ENCODE measurements at places on chromosomes 12 and 14.

DNA sequence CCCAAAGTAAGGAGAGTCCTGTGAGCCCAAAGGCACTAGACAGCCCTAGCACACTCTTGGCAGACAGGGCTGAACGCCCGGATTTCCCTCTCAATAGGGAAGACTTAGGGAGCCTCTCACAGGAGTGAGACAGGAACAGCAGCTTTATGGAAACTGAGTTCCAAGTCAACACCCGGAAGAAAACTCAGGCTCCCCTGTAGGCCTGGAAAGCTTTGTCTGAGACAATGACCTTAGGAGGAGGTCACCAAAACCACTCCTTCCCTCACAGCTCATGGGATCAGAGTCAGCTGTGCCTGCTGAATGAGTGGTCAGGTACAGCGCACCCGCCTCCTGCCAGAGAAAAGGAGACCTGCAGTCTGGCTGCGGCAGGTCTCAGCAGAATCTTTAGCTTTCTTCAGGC is 229.5 kb downstream of the CACNA1C start:
- no peak for DNase-seq

GRCh38 chr12:93727195-93727811 is 50.1 kb downstream of the CRADD start:
- DNase-seq = no peak

DNA sequence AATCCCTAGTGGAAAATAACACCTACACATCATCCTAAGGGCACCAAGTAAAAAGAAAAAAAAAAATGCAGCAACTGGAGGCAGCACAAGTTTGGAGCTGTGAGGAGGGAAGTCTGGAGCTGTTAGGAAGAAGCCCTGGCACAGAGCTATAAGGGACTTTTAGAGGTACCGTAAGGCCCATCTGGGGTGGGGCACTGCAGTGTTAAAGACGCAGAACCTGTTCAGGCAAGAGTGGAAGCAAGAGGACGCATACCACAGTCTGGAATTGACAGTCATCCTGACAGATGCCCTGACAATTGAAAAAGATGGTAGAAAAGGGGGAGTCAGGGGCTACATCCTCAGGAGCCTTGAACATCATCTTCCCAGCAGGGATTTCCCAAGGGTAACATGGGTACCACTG is 195.9 kb upstream of the PLEKHG7 start:
- DNase-seq = no peak

DNA sequence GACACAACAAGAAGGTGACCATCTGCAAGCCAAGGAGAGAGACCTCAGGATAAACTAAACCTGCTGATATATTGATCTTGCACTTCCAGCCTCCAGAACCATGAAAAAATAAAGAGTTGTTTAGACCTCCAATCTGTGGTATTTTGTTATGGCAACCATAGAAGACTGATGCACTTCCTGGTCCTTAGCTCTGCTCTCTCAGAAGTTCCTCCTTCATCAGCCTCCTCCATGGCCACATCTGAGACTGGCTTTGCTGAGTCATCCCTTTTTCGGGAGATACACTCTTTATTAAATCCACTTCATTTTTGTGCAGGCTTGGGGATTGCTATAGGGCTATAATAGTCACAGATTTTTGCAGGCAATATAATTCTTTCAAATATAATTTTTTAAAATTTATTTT is 89.6 kb upstream of the ATF7IP start:
- DNase-seq = no peak

DNA sequence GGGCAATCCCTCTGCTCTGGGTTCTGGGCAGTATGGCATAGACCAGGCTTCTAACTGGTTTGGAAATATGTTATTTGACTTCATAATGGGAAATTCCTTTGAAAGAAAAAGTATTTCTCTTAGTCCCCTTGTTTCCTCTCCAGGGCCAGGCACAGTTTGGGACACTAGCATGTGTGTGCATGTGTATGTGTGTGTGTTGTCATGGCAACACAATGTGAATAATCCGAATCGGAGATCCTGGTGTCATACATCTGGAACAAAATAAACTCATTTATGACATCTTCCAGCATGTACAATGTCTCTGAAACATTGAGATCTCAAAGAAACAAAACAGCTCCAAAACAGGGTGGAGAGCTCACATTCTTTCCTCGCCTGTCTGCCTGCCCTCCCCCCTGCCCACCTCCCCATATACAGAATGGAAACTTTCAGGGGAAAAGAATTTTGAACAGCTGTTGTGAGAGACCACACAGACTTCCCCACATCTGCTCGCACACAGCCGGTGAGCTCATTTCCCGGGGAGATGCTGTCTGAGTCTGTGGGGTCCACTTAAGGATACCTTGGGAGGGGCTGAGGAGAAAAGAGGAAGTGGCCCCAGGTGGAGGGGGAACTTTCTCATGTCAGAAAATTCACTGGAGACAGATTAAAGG is 55.5 kb upstream of the PARP11 start:
- DNase-seq = no peak

- no peak for DNase-seq
These were observed 5.5 kb downstream of the KRT79 start for GRCh38 chr12:52828591-52829021.

DNA sequence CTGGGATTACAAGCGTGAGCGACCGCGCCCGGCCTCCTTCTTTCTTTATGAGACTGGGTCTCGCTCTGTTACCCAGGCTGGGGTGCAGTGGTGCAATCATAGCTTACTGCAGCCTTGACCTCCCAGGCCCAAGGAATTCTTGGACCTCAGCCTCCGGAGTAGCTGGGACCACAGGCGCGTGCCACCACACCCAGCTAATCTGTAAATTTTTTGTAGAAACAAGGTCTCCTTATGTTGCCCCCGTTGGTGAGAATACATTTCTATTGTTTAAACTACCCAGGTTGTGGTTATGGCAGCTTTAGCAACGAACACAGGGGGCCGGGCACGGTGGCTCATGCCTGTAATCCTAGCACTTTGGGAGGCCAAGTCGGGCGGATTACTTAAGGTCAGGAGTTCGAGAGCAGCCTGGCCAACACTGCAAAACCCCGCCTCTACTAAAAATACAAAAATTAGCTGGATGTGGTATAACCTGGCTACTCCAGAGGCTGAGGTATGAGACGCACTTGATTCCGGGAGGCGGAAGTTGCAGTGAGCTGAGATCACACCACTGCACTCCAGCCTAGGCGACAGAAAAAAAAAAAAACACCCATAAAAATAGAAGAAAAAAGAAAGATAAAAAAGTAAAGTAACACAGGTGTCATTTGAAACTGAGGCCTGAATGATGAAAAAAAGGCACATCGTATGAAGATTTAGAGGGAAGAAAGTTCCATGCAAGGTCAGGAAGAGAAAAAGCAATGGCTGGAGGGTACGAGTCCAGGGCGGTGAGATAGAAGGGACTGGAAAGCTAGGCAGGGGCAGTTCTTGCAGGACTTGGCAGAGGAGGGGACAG is 977 bp upstream of the TMEM120B start:
- no peak for DNase-seq

GRCh38 chr12:116920939-116921338 is 10.2 kb downstream of the FBXW8 start:
- DNase-seq = no peak

DNA sequence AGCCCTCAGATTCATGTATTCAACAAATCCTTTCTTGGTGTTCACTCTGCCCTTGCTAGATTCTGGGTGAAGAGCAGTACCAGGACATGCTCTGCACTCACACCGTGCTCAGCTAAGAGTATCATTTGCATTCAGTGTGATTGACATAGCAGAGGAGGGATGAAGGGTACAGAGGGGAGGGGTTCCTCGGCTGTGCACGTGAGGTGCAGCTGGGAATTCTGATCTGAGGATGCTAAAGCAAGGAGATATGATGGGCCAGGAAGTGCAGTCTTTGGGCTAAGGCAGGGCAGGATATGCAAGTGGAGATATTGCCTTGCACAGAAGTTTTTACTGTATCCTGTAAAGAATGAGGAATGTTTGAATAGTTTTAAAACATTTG is 108.6 kb downstream of the FGD4 start:
- DNase-seq = no peak

DNA sequence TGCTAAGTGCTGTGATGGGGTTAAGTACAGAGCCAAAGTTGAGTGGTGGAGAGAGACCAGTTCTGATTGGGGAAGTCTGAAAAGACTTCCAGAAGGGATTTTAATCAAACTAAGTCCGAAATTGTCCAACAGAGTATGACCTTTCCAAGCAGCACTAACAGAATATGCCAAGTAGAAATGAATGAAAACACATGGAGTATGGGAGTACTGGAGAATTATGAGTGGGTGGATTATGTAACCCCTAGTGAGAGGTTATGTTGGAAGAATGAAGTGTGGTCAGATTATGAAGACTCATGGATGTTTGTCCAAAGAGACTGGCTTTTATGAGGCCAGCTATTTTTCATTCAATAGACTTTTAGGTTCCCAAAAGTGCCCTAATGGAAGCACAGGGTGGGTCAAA is 94.0 kb upstream of the PLEKHA5 start:
- DNase-seq = no peak

- DNase-seq = no peak
These were observed 49.4 kb downstream of the NOVA1 start for GRCh38 chr14:26548406-26548805.

DNA sequence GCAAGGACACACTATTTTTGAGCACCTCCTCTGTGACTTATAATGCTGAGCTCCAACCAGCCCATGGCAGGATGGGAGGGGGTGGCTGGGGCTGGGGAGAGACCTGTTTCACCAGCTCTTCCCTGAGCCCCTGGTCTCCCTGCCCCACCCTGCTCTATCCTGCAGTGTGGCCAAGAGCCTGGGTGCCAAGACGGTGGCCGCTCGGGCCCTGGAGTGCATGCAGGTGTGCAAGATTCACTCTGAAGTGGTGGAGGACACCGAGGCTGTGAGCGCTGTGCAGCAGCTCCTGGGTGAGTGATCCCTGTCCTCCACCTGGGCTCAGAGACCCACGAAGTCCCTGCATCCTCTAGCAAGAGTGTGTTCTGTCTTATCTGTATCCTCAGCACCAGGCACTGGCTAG is 14.4 kb downstream of the SDSL start:
- DNase-seq = no peak

DNA sequence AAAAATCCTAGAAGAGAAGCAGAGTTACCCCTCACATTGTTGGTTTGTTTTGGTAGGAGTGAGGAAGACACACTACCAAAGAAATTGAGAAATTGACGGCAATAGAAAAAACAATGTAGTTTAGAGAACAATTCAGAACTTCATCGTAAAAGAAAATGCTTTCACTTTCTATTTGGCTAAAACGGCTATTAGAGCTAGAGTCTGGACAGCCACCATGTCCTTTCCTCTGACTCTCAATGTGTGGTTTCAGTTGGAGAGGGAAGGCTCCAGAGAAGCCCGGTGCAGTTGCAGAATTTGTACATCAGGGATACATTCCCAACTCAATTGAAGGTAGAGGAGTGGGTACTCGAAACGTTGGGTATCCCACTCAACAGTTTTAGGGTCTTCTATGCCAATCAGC is 535.3 kb downstream of the GALC start:
- no peak for DNase-seq

DNA sequence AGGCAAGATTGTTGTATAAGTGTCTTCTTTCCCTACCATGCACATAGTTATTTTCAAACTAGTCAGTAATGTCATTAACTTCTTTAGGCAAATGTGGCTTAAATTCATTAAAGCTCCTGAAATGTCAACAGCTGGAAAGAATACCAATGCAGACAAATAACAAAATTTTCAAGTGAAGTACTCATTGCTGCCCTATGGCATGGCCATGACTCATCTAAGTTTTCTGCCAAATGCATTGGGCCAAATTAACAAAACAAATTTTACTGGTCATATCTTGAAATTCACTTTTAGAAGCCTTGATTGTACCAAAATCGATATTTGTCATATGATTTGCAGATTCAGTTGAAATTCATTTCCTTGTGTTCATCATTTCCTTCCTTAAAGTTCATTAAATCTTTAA is 915.9 kb downstream of the SLC6A15 start:
- DNase-seq = no peak

- DNase-seq = peak; percentile 42
These were observed 16.8 kb downstream of the MMP14 start for GRCh38 chr14:22852940-22853767.

DNA sequence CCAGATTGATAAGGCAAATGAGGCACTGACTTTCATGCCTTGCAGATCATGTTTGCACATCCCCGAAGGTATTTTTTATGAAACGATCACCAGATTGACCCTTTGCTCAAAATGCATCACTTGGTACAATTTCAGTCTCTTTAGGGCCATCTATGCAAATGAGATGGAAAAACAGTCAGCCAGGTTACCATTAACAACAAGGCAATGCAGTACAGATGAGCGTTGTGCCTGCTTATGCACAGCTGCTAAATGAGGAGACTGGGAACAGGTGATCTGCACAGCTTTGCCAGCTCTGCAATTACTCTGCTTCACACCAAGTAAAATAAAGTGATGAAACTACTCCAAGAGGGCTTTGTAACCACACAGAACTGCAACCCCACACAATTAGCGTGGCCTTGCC is 26.1 kb upstream of the PLEKHG7 start:
- no peak for DNase-seq

DNA sequence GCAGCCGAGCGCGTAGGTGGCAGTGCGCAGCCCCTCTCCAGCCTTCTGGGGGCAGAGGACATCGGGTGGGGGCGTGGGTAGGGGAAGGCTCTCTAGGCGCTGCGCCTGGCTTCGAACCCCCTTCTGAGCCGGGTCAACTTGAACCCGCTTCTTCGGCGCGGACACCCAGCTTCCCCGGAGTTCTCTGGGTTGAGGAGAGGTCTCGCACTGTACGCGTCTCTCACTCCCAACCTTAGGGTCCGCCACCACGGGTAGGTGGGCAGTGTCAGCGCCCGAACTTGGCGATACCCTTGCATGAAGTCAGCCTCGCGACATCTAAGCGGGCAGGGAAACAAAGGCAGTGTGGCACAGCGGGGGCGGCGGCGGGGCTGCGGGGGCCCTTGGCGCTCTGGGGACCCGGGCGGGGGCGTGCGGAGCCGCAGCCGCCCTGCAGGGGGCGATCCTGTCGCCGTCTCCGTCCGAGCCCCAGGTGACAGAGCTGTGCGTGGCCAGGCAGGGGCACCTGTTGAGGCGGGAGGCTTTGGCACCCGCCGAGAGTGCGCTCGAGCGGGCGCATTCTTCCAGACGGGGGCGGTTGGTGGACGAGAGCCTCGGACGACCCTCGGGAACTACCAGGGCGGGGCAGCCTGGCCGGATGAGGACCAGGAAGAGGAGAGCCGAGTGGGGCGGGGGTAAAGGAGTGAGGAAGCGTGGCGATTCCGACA is 1.1 kb downstream of the GALNT16 start:
- no peak for DNase-seq

- peak; percentile 42 for DNase-seq
These were observed 38.4 kb upstream of the CPM start for GRCh38 chr12:68971404-68971803.

DNA sequence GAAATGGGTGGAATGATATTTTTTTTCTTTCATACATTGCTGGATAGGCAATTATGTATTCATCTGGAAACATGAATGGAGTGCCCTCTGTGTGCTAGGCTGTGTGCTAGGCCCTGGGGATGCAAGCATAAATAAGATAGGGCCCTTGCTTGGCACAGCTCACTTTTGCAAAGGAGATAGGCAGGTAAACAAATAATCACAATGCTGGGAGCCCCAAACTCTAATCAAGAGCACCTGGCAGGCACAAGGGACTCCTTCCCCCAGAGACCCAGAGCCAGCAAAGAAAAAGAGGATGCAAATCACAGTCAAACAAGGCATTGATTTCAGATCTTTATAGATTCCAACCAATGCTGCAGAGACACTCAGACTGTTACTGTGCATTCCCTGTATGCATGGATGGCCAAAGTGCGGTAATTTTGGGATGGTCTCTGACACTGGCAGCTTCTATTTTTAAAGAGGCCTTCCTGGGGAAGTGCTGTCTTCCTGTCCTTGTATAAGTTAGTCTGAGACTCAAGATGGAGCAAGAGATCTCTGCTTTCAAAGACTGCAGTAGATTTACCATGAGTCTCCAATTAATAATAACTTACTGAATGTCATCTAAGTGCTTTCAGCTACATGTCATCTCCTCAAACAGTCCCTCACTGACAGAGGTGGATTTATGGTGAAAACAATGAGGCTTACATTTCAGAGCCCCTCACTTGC is 45.1 kb upstream of the CPM start:
- no peak for DNase-seq
